Fibroblast of villous mesenchyme (primary cell): ENCODE measurements at places on chromosomes 4 and X. TPM values are rescaled to one million over a fixed set of nuclear protein-coding genes. Genes with fewer than 3 reads are reported as not detected.

DNA sequence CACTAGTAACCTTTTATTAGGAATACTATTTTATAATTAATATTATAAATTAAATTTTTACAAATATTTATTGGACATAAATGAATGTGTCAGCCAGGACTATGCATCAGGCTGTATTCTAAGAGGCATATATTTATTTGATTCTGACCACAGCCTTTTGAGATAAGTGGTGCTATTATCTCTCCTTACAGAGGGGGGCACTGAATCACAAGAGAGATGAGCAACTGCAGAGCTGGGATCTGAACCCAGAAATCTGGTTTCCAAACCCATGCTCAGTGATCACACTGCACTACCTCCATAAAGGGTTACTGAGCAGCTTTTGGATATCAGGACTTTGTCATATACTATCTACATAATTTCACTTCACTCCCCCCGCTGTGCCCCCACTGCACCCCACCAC, 322.0 kb downstream of the TMA16 start:
- DNase-seq: no peak

DNA sequence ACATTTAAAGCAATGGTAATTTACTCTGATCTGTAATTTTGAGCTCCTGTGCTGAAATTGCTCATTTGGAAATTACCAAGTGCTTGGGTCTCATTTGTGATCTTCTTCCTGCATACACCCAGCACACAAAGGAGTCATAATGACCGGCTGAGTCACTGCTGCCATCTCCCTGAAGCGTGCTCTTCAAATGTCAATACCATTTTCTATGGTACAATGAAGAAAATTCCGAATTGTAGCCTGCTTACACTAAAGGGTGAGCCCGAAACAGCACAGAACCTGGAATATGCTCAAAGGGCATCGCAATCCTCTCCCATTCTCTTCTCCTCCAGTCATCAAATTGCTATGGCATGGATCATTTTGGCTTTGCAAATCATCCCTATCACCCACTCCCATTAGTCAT, 140.5 kb downstream of the GRIA3 start:
- no peak for DNase-seq

- DNase-seq: no peak
Observed at GRCh38 chr4:8400632-8401325, 39.7 kb downstream of the ACOX3 start.

DNA sequence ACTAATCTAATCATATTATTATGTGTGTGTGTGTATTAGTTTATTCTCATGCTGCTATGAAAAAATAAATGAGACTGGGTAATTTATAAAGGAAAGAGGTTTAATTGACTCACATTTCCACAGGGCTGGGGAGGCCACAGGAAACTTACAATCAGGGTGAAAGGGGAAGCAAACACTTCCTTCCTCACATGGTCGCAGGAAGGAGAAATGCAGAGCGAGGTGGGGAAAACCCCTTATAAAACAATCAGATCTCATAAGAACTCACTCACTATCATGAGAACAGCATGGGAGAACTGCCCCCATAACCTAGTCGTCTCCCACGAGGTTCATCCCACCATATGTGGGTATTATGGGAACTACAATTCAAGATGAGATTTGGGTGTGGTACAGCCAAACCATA, 190.9 kb upstream of the TAPT1 start:
- DNase-seq: no peak

RTL3 gene
- total RNA-seq: under 0.01 and 0.32 TPM in 2 replicates

DNA sequence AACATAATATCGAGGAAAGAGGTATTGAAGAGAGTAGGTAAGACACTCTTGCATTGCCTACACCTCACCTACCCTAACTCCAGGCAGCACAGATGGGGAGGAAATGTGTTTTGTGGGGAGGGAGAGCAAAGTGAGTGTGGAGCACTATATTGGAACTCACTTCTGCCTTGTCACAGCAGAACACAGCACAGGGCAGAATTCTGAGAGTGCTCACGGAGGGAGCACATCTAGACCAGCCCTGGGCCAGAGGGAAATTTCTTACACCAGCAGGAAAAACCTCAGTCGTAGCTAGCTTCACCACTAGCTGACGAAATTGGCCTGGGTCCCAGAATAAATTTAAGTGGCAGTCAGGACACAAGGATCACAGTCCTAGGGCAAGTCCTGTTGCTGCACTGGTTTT, 517.3 kb downstream of the TMA16 start:
- no peak for DNase-seq

GRCh38 chr4:107094332-107094731, 58.2 kb upstream of the DKK2 start:
- DNase-seq: peak; percentile 34

DNA sequence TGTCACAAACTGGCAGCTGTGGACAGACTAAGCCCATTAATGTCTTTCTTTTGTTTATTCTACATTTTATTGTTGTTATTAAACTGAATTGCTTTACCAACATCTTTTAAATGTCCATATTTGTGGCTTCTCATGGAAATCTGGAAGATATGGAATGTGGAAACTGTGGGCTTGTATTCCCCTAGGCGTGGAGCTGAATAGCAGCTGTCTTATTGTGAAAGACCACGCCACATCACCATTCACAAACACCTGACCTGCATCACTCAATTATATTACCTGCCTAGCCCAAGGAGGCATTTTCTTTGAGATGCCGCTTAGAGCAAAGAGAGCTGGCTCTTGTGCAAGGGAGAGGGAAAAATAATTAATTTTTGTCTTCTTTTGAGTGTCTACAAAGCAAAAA, 96.9 kb upstream of the GPRIN3 start:
- peak; percentile 1 for DNase-seq

APLN gene
- under 0.01 TPM in 2 replicates for total RNA-seq

GRCh38 chr4:129350834-129351721, 255.1 kb downstream of the C4orf33 start:
- DNase-seq: no peak

DNA sequence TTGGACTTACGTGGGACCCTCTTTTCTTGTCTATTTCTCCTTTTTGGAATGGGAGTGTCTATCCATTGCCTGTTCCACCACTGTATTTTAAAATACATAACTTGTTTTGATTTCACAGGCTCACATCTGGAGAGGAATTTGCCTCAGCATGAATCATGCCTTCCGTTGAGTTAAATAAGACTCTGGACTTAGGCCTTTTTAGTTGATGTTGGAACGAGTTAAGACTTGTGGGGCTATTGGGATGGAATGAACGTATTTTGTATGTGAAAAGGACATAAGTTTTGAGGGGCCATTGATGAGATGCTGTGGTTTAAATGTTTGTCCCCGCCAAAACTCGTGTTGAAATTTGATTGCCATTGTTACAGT, 66.2 kb downstream of the BEX3 start:
- DNase-seq: peak; percentile 56

- no peak for DNase-seq
Observed at GRCh38 chr4:87068583-87069021, 133.8 kb downstream of the AFF1 start.

DNA sequence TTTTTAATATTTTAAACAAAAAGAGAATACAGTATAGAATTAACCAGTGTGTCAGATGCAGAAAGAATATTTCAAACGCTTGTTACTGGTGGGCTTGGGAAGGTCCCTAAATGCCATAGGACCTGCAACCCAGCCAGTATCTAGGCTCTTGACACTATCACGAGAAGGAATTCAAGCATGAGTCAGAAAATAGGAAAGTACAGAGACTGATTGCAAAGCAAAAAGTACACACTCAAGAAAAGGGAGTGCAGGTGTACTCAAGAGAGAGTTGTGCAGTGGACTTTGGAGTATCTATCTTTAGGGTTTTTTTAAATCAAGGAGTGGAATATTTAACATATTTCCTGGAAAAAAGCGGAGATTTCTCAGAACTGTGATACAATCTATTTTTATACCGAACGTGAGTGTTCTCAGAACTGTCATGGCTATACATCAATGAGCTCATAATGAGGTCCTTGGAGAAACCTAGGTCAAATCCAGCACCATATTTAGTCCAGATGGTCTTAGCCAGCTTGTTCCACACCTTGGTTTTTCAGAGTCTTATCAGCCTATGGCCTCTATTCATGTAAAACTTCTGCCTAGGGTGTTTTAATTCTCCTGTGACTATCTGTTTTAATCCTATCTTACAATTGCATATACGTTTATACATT, 291.8 kb upstream of the FAT4 start:
- DNase-seq: no peak

DNA sequence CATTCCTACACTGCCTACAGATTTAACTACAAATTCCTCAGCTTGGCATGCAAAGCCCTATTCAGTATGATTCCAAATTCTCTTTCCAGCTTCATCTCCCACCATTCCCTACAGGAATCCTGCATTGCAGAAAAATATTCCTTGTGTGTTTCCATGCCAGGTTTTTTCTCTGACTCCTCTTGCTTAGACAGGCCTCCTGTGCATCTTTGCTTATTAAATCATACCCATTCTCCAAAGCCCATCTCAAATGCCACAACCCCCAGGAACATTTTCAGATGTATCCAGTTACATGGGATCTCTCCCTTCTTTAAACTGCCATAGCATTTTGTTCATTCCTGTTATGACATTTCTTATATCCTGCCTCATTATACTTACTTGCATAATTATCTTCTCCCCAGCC, 106.4 kb upstream of the GRIA3 start:
- no peak for DNase-seq

DNA sequence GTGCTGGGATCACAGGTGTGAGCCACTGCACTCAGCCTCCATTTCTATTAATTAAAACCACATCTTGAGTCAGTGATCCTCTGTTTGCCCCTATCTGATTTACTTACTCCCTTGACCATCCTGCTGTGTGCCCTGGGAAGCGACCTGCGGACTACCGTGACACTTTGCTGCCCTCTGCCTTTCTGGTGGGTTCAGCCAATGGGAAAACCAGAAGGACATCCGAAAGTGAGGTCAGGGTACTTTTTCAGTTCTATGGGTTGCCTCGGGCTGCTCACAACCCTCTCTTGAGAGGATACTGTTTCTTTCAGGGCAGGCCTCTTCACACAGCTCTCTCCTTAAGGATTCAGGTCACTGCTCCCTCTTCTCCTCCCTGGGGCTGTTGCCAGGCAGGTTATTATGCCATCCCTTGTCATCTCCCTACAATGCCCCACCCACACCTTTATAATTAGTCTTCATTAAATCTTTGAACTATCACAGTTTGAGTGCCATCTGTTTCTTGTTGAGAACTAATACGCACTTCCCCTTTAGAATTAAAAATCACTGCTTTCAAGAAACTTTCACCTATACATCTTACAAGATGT, 21.4 kb downstream of the PLAC8 start:
- no peak for DNase-seq

DNA sequence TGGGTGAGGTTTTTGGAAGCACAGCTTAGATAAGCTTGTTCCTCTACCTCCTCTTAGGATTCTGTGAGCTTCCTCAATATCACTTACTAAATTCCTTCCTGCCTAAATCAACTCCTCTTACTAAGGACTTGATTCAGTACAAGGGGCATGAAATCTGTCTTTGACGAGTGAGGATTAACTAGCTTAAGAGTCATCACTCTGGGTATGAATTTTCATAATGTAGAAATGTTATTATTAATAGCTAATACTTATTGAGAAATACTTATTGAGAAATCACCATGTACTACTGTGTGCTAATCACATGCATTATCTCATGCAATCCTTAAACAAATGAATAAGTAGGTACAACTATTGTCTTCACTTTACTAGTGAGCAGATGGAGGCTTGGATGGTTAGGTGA, 28.6 kb downstream of the TRPC3 start:
- peak; percentile 74 for DNase-seq

DNA sequence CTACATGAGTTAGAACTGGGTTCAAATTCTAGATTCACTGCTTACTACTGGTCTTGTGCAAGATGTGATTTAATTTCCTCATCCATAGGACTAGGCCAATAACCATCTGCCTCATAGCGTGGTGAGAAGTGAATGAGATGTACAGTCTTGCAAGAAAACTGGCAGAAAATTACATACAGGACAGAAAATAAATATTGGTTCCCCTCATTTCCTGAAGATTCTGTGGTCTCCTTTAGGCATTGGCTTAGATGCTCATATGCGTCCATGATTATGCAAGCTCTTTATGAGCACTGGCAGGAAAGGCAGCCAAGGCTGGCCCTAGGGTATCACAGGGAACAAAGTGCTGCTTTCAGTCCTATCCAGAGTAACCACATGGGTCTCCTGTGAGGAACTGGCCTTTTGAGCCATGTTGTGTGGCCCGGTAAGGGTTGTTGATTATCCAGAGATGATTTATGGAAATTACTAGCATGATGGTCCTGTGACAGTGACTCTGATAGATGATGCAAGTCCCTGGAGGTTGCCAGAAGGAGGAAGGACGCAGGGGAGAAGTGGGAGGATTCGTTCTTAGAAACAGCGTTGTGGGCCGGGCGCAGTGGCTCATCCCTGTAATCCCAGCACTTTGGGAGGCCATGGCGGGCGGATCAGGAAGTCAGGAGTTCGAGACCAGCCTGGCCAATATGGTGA, 9.9 kb upstream of the MOB1B start:
- DNase-seq: no peak

DNA sequence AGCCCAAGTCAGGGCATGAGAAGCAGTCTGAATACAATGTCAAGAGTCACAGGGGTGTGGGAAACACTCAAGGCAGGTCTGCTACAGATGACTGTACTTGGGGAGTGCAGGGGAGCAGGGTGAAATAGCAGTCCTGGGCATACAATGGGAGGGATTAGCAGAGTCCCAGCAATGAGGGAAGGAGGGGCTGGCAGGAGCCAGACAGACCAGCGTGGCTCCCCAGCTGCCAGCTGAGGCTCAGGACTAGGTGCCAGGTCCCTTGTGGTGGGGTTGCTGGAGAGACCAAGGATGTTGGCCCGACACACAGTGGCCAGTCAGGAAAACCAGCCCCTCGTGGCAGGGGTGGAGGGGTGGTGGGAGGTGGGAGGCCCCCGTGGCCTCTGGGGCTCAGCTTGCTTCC, 86.6 kb downstream of the RTL5 start:
- DNase-seq: no peak

ITIH6 gene
- not detected in 2 replicates for total RNA-seq

DNA sequence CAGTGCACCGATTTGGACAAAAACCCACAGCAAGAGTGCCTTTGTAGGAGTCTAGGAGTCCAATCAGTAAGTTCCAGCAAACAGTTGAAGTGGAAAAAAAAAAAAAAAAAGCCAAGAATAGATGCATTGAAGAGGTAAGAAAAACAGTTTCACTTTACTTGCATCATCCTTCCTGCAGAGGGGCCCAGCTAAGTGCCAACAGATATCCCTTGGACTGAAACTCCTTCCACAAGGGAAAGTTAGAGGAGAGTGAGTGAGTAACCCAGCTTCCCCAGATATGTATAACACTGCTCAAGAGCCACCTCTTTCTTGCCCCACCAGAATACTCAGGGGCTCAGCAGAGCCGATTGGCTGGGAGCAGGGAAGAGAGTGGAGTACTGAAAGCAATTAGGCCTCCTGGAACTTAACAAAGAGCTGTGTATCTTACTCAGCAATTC, 617.7 kb upstream of the SMIM31 start:
- no peak for DNase-seq

GRCh38 chrX:13911586-13911985, 94.7 kb upstream of the GPM6B start:
- no peak for DNase-seq

- DNase-seq: no peak
Observed at GRCh38 chrX:12488220-12488619, 303.0 kb upstream of the PRPS2 start.

GRCh38 chrX:96407501-96407900, 277.1 kb upstream of the DIAPH2 start:
- peak; percentile 76 for DNase-seq
